Upper lobe of left lung (tissue), 6 donors: ENCODE measurements at places on chromosomes 6 and 20. TPM values are rescaled to one million over a fixed set of nuclear protein-coding genes. Genes with fewer than 3 reads are reported as not detected.

The KHDRBS2 gene
- total RNA-seq: 15.7 TPM

The DDO gene
- 7.6 TPM for total RNA-seq

The RBM24 gene
- total RNA-seq: not detected

The SLC44A4 gene
- total RNA-seq: 19.1 TPM

DNA sequence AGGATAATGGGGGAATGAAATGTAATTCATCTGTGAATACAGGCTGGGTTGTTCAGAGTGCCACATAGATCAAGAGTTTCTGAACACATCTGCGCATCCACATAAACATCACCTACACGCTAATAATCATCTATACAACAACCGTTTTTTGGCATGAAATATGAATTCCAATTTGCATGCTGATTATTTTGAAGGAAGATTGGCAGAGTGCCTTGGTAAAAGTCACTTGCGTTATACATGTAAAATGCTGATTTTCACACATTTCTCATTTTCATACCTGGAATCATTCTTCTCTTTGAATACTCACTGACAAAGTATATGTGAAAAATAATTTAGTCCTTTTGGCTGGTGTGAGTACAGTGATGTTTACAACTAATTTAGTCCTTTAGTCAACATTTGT is 17.7 kb downstream of the COL9A1 start:
- no peak for DNase-seq

- no peak for DNase-seq
Measured at GRCh38 chr20:51696304-51697071, 71.7 kb downstream of the ATP9A start.

- DNase-seq: no peak
Measured at GRCh38 chr20:575230-575629, 31.6 kb upstream of the CSNK2A1 start.

DNA sequence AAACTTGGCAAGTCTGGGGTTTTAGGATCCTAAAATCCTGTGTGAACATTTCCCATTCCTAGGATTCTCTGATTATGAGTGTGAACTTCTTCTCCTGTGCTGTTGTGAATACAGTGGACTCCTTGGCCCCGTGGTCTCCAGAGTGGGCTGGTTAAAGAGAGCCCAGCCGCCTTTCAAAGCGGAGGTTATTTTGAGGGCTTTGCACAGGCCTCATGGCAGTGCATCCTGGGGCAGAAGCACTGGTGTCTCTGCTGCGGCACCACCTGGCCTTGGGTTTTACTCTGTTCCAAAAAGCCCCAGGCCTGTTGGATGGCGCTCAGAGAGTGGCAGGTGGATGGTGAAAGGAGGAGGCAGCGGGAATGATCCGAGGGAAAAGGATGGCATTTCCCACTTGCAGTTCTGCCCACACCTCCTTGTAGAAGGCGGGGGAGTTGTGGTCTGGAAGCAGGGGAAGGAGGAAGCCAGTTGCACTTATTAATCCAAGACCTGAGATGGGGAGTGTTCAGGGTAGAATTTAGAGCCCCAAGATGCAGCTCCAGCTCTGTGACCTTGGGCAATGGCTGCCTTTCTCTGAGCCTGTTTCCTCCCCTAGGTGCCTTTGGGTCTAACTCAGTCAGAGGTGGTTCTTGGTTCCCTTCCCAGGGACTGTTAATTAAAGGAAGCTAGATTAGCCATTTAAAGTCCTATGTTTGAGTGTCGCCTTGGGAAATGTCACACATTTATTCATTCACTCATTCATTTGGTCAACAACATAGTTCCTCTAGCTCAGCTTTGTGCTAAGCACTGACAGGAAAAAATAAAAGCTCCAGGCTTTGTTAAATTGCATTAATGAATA is 22.4 kb downstream of the MMP24 start:
- no peak for DNase-seq

DNA sequence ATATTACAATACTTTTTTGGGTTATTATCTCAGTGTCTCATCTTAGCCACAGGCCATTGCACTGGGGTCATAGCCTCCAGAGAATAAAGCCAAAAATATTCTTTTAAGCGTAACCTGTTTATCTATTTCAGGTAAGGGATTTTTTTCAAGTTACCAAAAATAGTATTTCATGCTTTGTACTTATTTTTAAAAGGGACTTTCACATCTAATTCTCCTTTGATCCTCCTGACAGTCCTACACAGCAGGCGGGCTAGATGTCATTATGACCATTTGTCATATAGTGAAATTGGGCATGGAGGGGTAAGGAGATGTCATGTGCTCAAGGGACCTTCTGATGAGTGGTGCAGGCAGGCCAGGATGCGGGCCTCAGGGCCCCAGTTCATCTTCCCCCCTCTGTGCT is 68.9 kb downstream of the TBC1D7 start:
- no peak for DNase-seq
